ENCODE measurements at places on chromosomes 11 and 22. TPM values are rescaled to one million over a fixed set of nuclear protein-coding genes. Genes with fewer than 3 reads are reported as not detected.

The OR5L2 gene
- not detected for polyA plus RNA-seq

The DRD4 gene
- polyA plus RNA-seq, result not detected

The OR2AT4 gene
- polyA plus RNA-seq, result 0.02 TPM

The SLC25A18 gene
- 0.75 TPM for polyA plus RNA-seq

The OR52N5 gene
- polyA plus RNA-seq, result not detected

The LYVE1 gene
- polyA plus RNA-seq, result 159 TPM

The KRTAP5-11 gene
- polyA plus RNA-seq, result not detected

The MMP7 gene
- 0.48 TPM for polyA plus RNA-seq

The GRIK4 gene
- 1.5 TPM for polyA plus RNA-seq

The MS4A6A gene
- 24.7 TPM for polyA plus RNA-seq

The MS4A14 gene
- 0.22 TPM for polyA plus RNA-seq

The TENM4 gene
- polyA plus RNA-seq, result 19.3 TPM

The SORL1 gene
- polyA plus RNA-seq, result 14.9 TPM

The ZW10 gene
- 7.0 TPM for polyA plus RNA-seq

The KCNK7 gene
- not detected for polyA plus RNA-seq

The CDC42EP1 gene
- polyA plus RNA-seq, result 41.3 TPM

The IL18 gene
- 2.2 TPM for polyA plus RNA-seq

Measured in ovary (tissue), 10 donors.